ENCODE measurements at places on chromosomes 4 and X.
A peak's percentile ranks its signal among the peaks of the same experiment; 100 is the strongest.

DNA sequence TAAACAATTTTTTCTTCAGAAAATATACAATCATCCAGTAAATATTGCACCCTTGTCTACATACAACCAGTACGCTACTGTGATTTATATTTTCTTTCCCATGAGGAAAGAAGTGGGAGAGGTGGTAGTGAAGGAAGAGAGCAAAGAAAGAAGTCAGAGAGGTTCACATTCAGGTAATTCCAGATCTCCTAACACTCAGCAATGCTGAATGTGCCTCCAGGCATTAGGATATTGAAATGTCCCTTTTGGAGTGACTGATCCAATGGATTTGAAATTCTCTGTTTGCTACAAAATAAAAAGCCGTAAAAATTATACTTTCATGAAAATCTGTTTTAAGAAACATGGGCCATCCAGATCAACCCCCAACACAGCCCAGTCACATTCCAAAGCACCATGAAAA lies 211.9 kb upstream of the NR3C2 start:
- no peak for DNase-seq

DNA sequence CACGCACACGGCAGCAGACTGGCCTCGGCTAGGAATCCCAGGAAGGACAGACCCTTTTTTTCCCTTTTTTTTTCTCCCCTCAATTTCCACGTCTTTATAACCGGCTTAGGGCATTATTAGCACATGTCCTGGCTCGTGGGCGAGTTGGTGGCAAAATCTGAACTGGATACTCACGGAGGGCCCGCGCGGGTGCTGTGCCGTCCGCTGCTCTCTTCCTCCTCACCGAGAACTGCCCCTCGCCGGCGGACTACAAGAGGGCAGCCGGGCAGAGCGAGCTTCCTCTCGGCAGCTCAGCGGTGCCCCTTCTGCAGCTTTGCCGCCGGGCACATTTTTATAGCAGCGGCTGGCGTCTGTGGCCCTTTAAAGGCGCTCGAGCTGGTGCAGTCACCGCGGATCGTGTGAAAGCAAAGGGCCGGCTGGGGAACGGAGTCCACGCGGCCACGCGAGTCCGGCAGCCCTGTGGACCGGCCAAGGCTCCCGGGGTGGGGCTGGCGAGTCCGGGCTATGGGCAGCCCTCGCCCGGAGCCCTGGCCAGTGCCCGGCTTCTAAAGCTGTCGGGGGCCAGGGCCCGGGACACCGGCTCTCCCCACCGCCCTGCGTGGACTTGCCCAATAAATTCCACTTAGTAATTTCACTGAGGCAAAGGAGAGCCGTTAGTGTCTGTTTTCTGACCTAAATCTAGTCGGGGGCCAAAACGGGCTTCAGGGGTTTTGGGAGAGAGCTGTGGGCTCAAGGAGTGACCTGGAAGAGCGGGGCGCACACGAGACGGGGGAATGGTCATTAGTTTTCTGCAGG lies 1.3 kb upstream of the CITED1 start:
- peak; percentile 63 for DNase-seq

DNA sequence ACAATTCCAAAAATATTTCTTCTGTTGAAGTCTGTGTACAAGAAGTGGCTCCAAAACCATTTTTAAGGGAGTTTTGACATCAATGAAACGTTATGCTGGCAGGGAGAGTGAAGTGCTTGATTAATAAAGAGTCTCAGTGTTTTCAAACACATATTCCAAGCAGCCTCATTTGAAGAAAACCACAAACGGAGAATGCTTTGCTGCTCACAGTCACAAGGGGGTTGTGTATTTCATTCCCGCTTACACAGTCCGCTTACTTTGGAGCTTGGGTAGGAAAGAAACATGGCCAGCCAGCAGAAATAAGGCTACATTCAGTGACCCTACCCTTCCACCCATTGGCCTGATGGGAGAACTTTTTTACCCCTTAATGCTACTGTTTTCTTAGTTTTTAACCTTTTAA lies 586.2 kb downstream of the RAB28 start:
- DNase-seq: no peak

- DNase-seq: no peak
Measured at GRCh38 chr4:48467891-48468290, 15.3 kb upstream of the SLC10A4 start.

- no peak for DNase-seq
Measured at GRCh38 chr4:153641532-153641931, 42.5 kb upstream of the TLR2 start.

DNA sequence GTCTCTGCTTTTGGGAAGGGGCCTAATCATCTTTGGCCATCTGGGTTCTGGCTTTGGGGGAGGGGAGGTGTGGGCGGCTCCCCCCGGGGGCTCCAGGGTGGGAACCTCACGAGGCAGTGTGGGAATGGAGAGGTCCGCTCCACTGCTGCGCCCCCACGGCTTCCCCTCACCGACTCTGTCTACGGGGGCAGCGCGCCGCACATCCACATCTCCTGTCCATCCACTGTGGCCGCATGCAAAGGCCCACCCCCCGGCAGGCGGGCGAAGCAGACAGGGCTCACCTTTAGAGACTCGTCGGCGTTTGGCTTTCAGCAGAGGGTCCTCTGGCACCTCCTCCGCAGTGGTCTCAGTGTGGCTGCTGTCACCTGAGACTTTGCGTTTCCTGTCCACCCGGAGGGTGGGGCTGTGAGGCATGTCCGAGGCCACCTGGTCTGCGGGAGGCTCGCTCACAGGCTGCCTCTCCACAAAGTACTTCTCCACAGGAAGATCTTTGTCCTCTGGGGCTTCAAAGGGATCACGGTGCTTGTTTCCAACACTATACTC lies 33.6 kb downstream of the BCOR start:
- no peak for DNase-seq

GRCh38 chrX:49187526-49187925 lies 1.4 kb upstream of the PRICKLE3 start:
- DNase-seq: no peak

DNA sequence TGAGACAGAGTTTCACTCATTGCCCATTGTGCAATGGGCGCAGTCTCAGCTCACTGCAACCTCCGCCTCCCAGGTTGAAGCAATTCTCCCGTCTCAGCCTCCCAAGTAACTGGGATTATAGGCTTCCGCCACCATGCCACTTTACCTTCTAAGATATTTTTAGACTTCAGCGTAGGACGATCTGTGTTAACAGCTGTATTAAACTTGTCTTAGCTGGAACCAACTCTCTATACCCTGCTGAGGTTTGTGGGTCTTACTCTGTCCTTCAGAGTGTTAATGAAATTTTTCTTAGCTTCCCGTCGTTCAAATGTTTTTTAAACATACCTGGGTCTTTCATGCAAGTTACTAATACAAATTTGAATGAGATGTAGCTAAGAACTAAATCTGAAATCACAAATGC lies 14.7 kb downstream of the TMEM165 start:
- DNase-seq: no peak

DNA sequence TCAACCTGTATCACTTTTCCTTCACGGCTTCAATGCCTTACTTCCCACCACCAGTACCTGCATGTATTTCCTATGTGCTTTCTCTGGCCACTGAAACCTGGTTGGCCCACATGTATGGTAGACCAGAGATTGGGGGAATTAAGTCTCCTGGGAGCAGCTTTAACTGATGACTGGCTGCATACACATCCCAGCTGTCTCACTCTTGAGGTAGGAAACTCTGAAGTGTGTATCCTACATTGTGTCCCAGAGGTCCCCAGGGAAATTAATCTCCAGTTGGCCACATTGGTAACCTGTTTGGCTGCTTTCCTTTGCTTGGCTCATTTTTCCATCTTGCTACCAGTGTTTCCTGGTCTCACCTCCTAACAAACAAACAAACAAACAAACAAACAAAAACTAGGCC lies 124.4 kb downstream of the ZNF827 start:
- no peak for DNase-seq

DNA sequence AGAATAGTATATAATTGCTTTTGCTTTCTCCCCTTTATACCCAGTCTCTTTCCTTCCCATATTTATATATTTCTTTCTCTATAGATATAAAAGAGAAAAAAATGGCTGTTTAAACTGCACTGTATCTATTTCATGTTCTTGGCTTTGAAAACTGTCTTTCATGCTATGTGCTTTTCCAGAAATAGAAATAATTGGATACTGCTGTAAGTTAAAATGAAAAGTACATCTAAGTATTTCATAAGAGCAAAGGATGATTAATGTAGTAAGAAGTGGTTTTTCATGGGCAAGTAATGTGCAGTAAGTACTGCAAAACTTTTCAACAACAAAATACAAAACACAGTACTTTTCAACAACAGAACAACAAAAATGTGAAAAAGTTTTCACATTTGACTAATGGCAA lies 237.9 kb downstream of the SNCA start:
- DNase-seq: no peak

GRCh38 chrX:138006180-138006579 lies 440.3 kb downstream of the ZIC3 start:
- no peak for DNase-seq

DNA sequence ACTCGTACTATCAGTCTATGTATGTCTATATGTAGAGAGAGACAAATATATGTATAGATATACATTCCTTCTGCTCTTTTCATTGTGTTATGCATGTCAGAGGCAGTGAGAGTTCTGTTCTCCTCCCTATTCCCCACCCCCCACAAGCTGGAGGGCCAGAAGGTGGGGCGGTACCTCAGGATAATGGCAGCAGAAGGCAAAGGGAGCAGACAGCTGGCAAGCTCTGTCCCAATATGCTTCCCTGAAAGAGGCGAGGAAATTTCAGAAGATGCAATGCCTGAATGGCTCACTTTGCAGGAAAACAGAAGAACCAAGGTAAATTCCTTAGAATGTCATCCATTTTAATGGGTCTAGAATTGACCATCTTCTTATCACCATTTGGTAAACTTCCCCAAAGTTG lies 114.4 kb downstream of the NAA11 start:
- DNase-seq: no peak

DNA sequence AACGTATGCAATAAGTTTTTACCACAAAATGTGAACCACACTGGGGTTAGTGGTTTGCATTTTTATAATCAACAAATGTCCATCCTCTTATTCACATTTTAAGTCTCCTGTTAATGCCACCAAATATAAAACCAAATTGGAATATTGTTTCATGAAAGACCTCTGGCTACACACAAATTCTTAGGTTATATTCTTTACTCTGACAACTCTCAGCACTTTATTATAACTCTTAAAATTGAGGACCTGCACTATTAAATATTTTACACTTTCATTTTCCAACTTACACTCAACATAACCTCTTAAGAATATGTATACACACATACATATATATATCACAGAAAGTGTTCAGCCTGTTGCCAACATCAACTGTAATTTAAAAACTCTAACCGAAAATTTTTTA lies 2.8 kb downstream of the PDE5A start:
- DNase-seq: no peak

GRCh38 chrX:12767856-12768255 lies 23.4 kb upstream of the PRPS2 start:
- DNase-seq: no peak

DNA sequence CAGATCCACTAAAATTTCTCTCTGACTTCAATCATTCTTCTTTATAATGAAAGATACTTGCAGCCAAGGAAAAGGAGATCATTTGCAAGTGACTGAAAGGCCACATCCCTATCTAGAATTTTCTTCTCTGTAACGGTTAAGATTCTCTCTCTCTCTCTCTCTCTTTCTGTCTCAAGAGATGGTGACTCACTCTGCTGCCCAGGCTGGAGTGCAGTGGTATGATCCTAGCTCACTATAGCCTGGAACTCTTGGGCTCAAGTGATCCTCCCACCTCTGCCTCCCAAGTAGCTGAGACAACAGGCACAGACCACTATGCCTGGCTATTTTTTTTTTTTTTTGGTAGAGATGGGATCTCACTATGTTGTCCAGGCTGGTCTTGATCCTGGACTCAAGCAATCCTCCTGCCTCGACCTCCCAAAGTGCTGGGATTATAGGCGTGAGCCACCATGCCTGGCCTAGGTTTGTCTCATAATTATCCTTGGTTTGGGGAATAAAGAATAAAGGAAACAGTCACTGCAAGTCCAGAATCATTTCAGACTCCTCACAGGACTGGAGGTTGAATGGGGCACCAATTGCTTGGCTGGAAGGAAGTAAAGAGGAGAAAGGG lies 33.3 kb upstream of the GALNT7 start:
- DNase-seq: no peak

DNA sequence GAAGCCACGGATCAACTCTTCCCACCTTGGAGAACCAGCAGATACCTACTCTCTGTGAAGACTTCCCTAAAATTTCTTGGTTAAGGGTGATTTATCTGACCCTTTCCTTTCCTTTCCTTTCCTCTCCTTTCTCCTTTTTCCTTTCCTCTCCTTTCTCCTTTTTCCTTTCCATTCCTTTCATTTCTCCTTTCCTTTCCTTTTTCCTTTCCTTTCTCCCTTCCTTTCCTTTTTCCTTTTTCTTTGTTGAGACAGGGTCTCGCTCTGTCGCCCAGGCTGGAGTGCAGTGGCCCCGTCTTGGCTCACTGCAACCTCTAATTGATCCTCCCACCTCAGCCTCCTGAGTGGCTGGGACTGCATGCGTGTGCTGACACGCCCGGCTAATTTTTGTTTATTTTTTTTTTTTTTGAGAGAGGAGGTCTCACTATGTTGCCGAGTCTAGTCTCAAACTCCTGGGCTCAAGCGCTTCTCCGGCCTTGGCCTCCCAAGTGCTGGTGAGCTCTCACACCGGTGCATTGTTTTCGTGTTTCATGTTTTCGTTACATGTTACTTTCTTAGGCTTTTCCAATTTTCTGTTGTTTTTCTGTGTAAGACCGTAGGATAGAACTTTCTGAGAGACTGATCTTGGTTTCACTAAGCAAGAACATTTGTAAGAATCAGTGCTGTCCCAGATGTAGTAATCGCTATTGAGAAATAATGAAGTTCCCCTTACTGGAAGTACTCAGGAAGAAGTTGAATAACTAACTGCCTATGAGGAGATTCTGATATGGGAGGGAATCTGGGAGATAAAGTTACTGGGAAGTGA lies 2.0 kb downstream of the TMEM165 start:
- no peak for DNase-seq

DNA sequence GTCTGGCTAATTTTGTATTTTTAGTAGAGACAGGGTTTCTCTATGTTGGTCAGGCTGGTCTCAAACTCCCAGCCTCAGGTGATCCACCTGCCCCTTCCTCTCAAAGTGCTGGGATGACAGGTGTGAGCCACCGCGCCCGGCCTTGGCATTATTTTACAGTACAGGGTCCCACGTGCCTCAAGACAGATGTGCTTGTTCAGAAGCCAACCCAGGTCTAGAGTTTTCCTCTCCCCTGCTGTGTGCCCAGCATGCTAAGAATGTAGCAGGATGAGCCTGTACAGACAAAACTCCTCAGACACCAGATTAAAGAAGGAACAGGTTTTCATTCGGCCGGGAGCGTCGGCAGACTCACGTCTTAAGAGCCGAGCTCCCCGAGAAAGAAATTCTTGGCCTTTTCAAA lies 42.2 kb downstream of the CRLF2 start:
- no peak for DNase-seq

DNA sequence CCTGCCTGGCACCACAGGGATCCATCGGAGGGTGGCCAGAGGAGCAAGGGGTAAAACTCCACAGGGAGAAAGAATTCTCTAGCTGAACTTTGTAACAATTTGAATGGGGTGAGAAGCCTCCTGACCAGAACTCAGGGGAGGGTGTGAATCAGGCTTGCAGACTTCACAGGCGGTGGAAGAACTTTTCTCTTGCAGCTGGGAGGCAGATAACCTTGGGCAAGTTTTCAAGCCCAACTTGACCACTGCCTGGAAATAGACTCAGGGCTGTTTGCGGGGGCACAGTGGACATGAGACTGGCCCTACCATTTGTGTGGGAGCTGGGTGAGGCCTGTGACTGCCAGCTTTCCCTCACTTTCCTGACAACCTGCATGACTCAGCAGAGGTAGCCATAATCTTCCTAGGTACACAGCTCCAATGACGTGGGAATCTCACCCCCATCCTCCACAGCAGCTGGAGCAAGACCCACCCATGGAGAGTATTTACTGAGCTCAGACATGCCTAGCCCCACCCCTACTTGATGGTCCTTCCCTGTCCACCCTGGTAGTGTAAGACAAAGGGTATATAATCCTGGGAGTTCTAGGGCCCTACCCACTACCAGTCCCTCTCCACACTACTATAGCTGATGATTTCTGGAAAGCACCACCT lies 210.0 kb upstream of the AGTR2 start:
- no peak for DNase-seq

Data from renal cortex interstitium (tissue), 15 donors.